ENCODE measurements at places on chromosomes 11 and 22.

GRCh38 chr22:41906822-41907221 is 8.1 kb downstream of the SHISA8 start:
- DNase-seq = no peak

- DNase-seq = no peak
Measured at GRCh38 chr11:109089144-109089543, 332.8 kb upstream of the C11orf87 start.

GRCh38 chr11:92216789-92217188 is 7.8 kb upstream of the FAT3 start:
- no peak for DNase-seq

- DNase-seq = no peak
Measured at GRCh38 chr11:27501100-27501499, 5.5 kb downstream of the LIN7C start.

- peak; percentile 59 for DNase-seq
Measured at GRCh38 chr11:95154514-95154913, 64.9 kb downstream of the ENDOD1 start.

DNA sequence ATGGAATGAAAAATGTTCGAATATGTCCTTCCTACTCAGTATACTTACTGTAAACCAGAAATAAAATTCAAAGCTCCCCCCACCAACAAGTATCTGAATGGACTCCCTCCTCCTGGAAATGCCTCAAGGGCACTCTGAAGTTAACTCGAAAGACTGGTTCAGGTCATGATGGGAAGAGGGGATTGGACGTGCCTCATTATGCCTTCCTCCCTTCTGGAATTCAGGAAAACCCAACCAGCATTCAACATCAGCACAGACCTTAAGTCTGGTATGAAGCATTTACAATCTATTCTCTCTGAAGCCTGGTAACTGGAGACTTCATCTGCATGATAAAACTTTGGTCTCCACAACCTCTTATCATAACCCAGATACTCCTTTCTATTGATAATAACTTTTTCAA is 428.3 kb upstream of the RAG2 start:
- no peak for DNase-seq

DNA sequence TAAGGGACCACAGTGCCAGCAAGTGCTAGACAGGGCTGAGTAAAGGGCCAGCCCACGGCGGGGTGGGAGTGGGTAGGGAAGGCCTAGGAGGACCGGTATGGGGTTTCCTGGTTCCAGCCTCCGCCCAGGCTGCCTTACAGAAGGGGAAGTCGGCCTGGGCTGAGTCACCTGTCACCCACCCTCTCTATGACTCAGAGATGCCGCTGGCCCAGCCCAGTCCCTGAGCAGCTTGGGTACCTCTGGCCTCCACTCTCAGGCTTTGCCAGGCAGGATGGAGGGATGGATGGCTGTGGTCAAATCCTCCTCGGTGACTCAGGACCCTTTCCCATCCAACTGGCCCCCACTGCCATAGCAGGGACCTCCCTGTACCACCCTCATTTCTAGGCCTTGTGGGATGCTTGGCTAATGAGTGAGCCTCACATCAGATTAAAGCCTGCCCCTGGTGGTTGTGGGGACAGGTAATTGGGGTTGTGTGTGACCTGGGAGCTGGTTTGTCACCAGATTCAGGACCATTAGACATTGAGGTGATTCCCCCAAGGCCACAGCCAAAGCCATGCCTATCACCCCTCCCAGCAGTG is 13.9 kb downstream of the SLC35E4 start:
- DNase-seq = no peak

- DNase-seq = peak; percentile 35
Measured at GRCh38 chr11:57800444-57801182, 39.0 kb downstream of the CTNND1 start.

DNA sequence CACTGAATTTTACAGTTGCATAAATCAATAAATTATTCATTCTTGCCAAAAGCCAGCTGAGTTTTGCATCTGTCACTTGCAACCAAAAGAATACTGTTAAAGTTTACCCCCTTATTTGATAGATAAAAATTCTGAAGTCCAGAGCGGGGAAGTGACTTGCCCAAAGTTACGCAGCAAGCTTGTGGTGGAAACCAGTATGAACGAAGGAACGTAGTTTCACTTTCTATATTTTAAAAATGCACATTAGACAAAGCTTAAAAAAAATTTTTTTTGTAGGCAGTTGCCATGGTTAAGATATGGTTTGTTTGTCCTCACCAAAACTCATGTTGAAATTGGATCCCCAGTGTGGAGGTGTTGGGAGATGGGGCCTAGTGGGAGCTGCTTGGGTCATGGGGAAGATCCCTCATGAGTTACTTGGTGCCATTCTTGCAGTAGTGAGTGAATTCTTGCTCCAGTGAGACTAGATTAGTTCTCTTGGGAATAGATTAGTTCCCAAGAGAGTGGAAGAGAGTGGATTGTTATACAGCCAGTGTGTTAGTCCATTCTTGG is 46.3 kb upstream of the SEZ6L start:
- DNase-seq = no peak

- no peak for DNase-seq
Measured at GRCh38 chr11:114088216-114088615, 28.7 kb downstream of the ZBTB16 start.

- no peak for DNase-seq
Measured at GRCh38 chr22:26887456-26887855, 230.1 kb downstream of the MIAT start.

DNA sequence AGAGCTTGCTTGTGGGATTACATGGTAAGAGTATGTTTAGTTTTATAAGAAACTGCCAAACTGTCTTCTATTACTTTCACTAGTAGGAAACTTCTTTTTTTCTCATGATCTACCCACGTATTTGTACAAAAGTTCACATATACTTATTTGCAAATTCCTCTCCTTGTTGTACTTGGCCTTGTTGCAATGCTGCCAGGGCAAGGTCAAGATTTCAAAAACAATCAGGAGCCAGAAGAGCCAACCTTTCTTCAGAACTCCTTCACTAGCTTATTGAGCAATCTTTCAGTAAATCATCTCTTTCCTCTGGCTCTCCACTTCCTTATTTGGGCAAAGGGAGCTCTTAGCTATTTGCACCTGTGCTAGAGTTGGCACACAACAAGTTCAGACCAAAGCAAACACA is 9.7 kb downstream of the SRSF8 start:
- no peak for DNase-seq

DNA sequence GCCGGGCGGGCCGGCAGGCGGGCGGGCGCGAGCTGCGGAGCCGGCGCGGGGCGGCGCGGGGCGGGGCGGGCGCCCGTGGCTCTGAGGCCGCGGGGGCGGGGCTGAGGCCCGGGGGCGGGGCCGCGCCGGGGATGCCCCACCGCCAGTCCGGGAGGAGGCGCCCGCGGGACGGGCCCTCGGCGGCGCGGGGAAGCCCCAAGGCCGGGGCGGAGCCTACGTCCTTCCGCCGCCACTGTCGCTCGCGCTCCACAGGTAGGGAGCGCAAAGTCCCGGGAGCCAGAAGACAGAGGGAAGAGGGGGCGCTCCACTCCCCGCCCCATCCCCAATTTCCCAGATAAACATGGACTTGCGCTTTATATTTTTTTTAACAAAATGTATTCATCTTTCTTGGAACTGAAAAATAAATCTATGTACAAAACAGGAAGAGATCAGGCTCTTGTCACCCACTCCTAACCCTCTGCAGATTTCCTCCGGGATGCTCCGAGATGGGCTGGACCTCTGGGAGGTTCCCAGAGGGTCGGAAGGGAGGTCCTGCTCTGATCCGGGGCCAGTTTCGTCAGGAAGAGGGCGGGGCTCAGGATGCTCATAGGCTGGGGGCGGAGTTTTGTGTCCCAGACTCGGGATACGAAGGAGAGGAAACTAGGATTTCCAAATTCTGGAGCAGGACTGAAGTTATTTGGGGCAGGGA is at the start of gene MAP4K2:
Gene MAP4K2, minus strand, starts transcription at position 57 of the 688 bp plus-strand sequence. CDS start 65 bp downstream, outside the sequence.
- peak; percentile 51 for DNase-seq

Data from NCI-H446 treated with DMSO at 0.1 percent for 48 hours (cell line).